ENCODE measurements at places on chromosomes 2 and 18.

GRCh38 chr18:31648966-31649429 is 35.4 kb downstream of the B4GALT6 start:
- no peak for DNase-seq

GRCh38 chr2:105576050-105576439 is 168.7 kb upstream of the NCK2 start:
- DNase-seq = no peak

DNA sequence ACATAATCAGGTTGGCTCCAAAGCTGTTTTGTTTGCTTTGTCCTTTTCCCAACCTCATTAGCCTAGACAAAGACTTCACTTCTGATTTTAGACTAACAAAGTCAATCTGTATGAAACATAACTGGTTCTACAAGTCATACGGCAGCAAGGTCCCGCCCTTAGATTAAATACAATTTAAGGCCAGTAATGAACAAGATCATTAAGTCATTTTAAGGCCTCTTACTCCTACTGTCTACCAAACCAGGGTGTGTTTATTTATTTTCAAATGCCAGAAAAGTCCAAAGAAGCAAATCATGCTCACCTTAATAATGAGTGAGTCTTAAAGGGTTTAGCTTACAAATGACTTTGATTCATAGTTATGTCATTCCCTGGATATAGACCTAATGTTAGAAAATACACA is 148.4 kb upstream of the ACVR2A start:
- no peak for DNase-seq

- no peak for DNase-seq
Measured at GRCh38 chr2:74036450-74037195, 51.9 kb downstream of the TET3 start.

DNA sequence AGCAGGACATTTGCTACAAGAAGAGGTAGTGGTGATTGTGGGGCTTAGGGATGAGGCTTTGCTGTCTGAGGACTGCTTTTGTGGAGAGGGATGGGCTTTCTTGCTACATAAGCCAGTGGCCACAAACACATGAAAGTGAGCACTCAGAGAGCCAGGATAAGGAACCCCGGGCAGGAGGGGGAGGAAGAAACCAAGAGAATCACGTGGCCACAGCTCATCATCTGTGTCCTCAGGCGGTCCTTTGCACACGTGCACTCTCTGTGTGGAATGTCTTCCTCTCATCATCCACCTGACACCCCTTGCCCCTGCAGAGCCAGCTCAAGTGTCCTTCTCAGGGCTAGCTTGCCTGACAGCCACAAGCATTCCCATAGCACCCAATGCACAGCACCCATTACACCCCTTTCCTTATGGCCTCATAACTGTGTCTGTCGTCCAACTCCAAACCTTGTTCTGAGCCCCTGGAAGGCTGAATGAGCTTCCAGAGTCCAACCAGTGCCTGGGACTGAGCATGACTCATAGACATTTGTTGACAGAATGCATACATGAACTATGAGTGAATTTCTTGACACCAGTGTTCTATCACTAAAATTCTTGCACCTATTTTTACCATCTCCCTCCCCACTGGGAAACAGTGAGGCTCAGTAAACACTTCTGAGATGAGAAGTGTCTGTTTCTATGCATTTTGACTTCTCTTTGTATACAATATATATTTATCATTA is 398.3 kb downstream of the ALK start:
- no peak for DNase-seq

DNA sequence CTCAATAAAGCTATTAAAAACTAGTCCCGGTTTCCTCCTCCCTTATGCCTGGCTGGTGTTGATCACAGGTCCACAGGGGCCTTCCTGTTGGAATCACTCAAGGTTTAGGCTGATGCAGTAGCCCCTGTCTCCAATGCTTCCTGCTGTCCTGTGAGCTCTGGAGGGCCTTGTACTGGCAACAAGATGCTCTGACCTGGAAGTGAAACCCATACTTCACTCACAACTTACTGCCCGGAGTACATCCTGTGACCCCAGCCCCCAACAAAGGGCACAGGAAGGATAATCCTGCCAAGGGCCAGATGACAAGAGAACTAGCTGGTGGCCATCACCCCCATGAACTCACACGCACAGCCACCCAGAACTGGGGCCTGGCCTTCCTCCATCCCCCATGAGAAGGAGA is 50.3 kb downstream of the ZBTB7C start:
- DNase-seq = no peak

DNA sequence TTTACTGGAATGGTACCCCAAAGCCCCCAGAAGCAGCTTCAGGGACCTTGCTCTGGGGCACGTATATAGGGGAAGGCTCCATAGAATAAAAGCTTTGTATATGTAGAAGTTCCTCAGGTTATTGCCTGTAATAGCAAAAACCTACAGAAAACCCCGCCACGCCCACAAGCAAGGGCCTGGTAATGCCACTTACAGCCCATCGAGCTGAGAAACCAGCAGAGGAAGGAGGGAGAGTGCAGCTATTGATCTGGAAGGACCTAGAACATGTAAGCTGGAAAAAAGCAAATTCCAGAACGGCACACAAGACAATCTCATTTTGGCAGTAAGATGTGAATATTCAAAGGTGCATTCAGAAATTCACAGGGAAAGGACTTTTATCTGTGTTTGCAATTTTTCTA is 15.8 kb downstream of the HS1BP3 start:
- no peak for DNase-seq

DNA sequence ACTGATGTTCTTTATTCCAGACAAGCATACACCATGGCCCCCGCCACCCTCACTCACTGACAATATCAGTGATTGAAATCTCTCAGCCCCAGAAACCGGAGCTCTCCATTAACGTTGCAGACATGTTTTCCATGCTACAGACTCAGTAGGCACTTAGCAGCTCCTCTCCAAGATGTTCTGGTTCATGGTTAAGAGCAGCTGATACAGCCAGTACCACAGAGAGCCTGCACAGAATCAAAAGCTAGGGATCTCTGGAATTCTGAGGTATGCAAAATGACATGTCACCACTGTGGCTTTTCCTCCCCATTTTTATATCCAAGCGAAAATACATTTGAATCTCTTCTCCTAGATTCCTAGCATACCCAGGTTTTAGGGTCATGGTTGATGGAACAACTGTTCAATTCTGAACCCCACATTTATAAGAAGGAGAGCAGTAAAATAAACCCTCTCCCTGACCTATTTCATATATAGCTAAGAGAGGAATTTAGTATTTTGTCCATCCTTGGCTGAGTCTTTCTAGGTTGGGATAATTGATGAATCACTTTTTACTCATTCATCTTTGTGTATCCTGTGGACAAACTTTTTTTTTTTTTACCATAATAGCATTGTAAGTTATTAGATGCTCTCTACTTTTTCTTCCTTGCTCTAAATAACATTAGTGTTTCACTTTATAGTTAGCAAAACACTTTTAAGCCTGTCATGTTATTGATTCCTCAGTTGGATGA is 488.4 kb upstream of the PIK3C3 start:
- no peak for DNase-seq

DNA sequence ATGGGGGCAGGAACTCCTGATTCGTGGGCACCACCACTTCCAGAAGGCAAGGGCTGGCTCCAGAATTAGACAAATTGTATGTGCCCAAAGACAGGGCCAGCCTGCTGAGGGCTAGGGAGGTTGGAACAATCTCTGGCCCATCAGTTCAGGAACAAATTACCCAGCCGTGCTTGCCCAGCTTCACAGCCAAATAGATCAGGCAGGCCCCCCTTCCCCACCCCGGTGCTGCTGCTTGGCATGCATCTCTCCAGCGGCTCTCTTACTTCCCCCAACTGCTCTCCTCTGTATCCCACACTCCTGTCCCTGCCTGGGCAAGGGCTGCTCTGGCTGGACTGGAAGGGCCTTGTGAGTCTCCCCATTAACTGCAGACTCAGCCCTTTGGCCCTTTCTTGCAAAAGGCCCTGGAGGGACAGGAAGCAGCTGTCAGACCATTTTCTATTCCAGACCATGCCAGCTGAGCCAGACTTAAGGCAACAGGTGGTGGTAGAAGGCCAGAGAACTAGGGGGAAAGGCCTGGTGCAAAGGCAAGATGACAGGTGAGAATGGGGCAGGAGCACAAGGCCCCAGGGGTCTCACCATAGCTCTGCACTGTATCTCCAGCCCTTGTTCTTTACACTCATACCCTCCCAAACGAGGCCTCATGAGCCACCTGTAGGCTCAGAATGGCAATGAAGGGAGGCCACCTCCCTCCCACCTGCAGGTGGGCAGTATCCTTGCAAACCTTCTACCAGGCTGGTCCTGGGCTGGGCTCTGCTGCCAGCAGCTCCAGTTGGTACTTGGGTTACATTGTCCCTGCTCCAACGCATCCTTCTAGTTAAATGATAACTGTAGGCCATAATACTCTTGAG is 30.7 kb upstream of the ACAA2 start:
- DNase-seq = no peak

DNA sequence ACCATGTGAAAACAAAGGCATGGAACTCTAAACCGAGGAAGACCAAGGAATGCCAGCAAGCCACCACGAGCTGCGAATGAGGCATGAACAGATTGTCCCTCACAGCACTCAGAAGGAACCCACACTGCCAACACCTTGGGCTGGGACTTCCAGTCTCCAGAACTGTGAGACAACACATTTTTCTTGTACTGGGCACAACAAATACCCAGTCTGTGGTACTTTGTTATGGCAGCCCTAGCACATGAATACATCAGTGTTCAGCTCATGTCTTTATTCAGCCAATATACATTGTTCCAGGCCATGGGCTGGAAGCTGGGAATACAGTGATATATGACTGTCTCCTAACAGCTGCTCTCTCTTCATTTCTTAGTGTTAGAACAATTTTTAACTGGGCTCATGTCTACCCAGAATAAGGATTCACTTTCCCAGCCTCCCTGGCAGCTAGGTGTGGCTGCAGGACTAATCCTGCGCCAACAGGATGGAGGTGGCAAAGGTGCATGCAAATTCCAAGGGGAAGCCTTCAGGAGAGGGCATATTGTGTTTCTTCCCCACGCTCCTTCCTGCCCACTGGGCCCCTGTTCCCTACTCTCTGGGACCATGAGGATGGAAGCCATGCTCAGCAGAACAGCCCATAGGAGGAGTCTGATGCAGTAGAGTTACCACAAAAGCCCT is 59.6 kb downstream of the STPG4 start:
- DNase-seq = no peak

- peak; percentile 54 for DNase-seq
Measured at GRCh38 chr18:63322908-63323634, 3.5 kb upstream of the BCL2 start.

DNA sequence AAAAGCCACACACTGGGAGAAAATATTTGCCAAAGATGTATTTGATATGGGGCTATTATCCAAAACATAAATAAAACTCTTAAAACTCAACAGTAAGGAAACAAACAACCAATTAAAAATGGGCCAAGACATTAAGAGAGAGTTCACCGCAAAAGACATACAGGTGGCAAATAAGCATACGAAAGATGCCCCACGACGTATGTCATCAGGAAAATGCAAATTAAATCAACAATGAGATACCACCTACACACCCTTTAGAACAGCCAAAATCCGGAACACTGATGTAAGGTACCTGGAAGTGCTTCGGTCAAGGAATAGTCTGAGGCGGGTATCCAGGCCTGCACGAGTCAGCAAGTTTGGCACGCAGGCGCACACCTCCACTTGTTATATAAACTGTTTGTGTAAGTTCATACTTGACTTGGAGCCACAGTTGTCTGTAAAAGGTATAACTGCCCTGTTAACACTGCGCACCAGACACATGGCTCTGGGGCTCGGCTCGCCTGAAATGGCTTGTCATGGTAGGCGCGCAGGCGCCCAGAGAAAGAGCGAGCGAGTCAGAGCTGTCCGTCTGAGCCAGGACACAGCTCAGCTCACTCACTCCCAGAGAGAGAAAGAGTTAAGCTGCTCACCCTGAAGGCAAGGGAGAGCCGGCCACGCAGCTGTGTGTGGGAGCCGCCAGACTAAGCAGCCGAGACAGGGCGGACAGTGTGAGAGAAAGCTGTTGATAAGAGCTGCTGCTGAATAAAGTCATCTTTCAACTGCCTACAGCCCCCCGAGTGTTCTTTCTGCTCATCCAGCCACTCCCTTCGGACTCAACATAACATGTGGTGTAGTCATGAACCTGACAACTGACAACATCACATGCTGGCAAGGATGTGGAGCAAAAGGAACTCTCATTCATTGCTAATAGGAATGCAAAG is 87.3 kb downstream of the HNRNPLL start:
- DNase-seq = no peak

DNA sequence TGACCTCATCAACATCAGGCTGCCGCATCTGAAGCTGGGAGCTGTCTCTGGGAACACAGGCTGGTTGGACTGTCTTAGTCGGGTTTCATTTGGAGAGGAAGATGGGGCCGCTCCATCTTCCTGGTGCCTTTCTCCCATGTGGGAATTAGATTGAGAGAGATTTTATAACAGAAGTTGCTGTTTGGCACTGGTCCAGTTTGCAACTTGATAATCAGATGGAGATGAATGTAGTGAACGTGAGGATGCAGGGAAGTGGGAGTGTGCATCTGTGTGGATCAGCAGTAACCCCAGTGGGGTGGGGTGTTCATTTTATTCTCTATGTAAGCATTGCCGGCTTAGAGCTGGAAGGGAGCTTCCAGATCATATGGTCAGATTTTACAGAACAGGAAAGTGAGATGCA is 250.9 kb downstream of the DCDC2C start:
- no peak for DNase-seq

DNA sequence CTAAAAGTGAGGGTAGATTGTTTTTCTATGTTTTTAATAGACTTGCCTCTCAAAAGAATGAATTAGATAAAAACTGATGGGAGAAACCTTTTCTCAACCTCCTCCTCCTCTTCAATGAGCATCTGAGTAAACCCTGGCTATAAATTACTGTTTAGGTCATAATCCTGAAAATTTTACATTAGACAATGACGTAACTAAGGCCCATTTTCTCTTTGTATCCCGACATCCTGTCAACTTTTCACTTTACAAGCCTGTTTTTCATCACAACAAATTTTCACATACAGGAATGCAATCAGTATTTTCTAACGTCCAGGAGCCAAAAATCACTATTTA is 1.3 kb downstream of the SPIRE1 start:
- no peak for DNase-seq

- no peak for DNase-seq
Measured at GRCh38 chr18:3665204-3665603, 215.2 kb downstream of the TGIF1 start.

DNA sequence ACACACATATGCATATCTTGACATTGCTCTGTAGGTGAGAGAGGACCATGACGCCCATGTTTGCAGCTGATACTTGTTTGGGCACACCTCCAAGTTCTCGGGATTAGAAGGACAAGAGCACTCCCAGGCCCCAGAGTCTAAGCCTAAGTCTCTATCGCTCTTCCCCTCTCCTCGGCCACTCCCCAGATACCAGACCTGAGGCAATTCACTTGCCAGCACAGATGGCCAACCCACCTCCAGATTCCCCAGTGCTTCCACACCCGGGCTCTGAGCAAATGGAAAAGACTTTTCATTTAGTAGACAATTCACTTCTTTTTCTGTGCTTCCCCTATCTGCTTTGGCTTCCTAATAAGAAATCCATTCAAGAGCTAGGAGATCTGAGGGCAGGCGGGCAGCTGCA is 32.9 kb downstream of the EHD3 start:
- DNase-seq = no peak

All from right lung (tissue), 10 donors.